ENCODE measurements at places on chromosomes 11 and 22.

DNA sequence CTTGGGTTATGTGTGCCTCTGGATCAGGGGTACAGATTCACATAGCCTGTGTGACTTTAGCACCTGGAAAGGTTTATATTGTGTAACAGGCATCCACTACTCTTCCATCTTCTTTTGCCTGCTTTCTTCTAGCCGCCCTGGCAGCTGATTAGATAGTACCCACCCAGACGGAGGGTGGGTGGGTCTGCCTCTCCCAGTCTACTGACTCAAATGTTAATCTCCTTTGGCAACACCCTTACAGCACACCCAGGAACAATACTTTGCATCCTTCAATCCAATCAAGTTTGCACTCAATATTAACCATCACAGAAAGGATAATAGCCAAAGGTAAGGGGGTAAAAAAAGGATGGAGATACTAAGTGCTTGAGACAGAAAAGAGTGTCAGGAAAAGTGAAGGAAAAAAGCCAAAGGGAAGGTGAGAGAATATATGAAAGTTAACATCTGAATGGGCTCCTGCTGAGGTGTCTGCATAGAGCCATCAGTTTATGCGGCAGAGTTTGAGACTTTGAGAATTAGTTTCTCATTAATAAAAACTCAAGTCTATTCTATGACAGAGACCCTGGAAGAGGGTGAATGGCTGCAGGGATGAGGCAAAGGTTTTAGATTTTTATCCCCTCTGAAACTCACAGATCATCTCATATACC lies 2.6 kb upstream of the OR51B6 start:
- no peak for DNase-seq

DNA sequence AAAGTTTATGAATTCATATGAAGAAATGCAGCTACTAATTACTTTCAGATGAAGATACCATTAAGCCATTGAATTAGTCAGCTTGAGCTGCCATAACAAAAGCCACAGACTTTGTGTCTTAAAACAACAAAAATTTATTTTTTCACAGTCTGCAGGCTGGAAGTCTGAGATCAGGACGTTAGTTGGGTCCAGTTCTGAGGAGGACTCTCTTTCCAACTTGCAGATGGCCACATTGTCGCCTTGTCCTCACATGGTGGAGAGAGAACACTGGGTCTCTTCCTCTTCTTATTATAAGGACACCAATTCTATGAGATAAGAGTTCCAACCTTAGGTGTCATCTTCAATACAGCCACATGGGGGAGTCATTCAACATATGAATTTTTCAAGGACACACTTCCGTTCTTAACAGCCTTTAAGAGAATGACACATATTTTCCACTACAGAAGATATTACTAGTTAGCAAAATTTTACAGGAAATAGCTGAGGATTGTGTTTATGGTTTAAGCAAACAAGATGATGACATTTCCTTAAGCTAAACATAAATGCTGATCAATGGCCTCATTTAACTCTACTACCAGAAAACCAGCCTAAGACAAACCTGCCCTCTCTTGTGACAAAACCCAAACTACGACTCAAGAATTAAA lies 56.0 kb downstream of the DCUN1D5 start:
- DNase-seq, result no peak

GRCh38 chr11:107118025-107118720 lies 99.9 kb upstream of the GUCY1A2 start:
- no peak for DNase-seq

DNA sequence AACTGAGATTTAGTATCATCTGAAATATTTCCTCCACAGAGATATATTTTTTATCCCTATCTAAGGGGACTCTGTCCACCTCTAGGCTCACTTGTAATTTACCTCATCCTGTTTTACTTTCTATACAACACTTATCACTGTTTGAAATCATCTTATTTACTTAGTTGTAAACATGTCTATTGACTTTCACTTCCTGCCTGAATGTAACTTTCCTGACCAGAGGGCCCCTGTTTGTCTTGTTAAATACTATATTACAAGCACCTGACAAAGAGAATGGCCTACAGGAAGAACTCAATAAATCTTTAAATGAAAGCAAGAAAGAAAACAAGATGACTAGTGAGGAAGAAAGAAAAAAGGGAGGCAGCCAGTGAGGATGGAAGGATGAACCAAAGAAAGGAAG lies 1727.5 kb downstream of the LRRC4C start:
- no peak for DNase-seq

DNA sequence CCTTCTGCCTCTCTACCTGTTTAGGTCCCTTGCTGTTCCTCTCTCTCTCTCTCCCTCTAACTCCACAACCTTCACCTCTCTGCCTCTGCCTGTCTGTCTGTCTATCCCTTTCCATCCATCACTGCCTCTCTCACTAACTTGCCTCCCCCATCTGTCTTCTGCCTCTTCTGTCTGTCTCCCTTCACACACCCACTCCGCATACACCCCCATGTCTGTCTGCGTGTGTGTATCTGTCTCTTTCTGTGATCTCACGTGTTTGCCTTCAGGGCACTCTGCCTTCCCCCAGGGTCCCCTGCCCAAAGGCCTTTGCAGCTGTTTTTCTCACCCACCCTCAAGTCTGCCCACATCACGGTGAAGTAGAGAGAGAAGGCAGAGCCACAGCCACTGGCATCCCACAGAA lies 7.9 kb downstream of the RTN4RL2 start:
- no peak for DNase-seq

GRCh38 chr11:75851203-75851602 lies 36.2 kb downstream of the UVRAG start:
- no peak for DNase-seq

GRCh38 chr11:60251485-60252212 lies 8.7 kb upstream of the MS4A4E start:
- DNase-seq, result no peak

DNA sequence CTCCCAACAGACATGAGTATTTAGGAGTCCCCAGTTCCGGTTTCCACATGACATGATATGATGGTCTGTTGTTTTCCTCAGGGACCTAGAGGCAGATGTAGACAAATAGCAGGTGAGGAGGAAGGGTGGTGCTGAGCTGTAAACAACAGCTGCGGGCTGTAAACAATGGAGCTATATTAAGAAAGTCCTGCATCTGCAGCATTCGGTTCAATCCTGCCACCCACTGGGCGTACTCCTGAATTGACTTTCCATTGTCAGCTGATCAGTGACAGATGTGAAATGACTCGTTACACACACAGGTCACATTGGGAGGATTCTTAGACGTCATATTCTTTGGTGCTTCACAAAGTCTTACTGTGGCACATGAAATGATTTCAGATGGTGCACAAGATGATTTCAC lies 26.8 kb upstream of the RAG1 start:
- no peak for DNase-seq

DNA sequence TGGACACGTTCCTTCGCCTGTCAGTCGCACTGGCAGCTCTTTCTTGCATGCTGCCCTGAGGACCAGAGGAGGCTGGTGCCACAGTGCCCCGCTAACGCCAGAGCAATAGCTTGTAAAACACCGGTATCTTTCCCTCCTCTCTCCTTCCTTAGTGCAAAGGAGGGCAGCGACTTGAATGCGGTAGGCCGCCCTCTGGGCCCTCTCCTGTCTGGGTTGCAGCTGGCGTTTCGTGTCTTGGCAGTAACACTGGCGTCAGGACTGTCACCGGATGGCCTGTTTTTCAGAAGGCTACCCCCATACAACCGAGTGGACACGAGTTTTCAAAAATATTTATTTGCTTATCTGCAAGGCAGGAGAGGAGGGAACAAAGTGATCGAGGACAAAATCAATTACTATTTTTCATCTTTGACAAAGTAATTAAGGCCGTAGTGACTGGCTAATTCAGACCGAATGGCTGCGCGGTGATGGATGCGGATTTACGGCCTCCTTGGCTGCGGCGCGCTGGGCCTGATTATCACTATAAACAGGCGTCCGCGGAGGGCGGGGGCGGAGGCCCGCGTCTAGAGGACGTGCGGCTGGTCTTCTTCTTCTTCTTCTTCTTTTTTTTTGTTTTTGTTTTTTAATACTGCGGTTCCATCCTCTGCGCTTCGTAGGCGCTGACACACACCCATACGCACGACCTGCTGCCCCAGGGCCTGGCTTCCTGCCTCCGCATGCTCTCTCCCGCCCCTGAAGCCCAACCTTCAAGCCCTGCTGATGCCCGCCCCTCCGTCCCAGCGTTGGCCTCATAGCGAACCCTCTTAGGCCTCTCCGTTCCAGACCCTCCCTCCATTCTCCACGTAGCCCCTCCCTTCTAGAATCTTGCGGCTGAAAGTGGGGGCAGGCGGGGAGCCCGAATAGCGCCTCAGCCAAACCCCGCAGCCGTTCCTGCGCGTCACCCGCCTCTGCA lies 2.9 kb upstream of the SLC6A5 start:
- no peak for DNase-seq

DNA sequence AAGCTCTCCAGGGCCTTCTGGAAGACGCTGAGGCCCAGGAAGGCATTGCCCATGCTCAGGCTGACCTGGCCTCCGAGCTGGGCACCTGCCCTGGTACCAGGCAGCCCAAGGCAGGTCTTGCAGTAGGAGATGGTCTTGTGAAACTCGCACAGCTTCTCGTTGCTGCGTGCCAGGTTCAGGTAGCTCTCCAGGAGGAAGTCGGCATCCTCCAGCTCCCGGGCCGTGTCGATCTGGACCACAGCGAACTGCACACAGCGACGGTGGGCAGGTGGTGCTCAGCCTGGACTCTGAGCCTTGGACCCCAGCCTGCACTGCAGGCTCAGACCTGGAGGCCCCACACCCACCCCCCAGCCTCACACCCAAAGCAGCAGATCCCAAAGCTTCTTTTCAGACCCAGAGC lies 1.0 kb downstream of the RAPSN start:
- DNase-seq, result no peak

- no peak for DNase-seq
Measured at GRCh38 chr22:49848690-49849160, 4.9 kb upstream of the ZBED4 start.

DNA sequence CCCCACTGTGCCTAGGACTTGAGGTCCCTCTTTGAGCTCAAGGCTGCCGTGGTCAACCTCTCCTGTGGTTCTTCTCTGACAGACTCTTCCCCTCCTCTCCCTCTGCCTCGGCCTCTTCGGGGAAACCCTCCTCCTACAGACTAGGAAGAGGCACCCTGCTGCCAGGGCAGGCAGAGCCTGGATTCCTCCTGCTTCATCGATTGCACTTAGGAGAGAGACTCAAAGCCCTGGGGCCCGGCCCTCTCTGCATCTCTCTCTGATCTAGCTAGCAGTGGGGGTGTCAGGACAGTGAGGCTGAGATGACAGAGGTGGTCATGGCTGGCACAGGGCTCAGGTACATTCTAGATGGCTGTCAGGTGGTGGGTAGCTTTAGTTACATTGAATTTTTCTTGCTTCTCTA lies 63.6 kb upstream of the EMID1 start:
- DNase-seq, result no peak

DNA sequence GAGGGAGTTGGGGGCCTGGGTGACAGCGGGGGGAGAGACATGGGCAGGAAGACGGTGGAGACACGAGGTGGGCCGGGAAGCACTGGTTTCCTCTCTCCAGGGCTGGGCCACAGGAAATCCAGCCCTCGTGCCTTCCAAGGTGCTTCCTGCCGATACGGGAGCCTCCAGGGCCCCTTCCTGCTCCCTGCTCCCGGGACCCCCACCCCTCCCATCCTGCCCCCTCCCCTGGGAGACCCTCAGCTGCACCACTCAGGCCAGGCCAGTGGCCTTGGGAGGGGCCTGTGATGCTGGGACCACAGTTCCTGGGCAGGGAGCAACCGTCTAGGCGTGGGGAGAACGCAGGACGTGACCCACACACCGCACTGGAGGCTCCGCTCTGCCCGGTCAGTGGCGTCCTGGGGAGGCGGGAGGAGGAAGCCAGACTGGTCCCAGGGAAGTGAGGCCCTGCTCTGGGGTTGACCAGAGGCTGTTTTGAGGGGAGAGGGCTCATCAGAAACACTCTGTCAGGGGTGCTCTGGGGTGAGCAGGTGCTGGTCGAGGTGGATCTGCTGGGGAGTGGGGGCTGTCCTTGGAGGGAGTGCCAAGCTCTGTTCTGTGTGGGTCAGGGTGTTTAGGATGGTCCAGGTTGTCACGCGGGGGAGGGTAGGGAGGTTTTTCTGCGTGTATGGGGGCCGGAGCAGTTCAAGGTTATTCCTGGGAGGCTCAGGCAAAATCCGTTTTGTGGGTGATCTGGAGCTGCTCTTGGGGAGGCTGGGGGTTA lies at the start of gene SHANK3:
SHANK3 (plus strand) TSS at position 353 of the 760 bp plus-strand sequence.
- no peak for DNase-seq

DNA sequence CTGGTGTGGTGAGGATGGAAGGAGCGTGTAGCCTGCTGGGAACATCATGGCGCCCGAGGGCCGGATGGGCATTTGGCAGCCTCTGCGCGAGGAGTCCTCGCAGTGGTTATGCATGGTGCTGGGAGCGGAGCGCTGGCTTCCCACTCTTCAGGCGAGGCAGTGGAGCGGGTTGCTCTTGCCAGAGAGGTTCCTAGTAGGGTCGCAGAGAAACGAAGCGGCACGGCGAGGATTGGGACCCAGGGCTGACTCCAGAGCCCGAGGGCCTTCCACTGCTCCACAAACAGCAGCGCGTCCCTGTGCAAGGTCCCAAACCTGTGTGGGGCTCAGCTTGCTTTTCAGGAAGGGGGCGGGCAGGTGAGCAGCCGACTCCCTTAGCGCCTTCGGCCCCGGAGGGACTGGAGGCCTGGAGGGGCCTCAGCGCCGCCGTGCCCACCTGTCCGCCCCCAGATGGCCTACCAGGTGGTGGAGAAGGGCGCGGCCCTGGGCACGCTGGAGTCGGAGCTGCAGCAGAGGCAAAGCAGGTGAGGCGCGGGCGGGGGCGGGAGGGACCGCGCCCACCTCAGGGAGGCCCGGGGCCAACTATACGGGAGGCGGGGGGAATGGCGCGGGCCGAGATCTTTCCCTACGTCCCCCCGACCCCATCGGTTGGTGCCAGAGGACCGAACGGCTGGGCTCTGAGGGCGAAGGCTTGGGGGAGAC lies 7.2 kb downstream of the ATG16L2 start:
- DNase-seq, result no peak

DNA sequence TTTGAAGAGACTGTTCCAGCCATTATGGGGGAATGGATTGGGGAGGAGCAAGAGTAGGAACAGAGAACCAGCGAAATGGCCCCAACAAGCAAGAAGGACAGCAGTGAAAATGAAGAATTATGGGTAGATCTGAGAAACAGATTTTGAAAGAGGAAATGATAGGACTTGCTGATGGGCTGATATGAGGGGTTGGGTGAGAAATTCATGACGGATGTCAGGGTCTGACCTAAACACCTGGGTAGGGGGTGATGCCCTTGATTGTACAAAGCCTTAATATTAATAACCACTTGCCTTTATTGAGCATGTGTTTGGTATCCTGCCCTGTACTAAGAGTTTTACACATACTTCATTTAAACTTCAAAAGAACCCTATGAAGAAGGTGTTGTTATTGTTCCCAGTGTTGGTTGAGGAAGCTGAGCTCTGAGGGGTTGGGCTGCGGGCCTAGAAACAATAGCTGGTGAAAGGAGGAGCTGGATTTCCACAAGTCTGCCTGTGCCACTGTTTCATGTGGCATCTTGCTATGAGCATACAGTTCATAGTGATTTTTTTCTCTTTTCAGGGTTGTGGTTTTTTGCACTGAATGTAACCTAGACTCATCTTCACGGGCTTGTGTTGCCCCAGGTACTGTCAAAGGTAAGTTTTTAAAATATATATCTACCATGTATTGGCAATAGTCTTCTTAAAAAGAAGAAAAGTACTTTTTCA lies 61.1 kb upstream of the TNRC6B start:
- no peak for DNase-seq

- no peak for DNase-seq
Measured at GRCh38 chr11:77126861-77127234, 1.2 kb upstream of the MYO7A start.

- no peak for DNase-seq
Measured at GRCh38 chr11:31805629-31806185, 5.4 kb downstream of the PAX6 start.
